ENCODE measurements at places on chromosomes 3 and 15.

GRCh38 chr3:111577798-111578685 is 17.1 kb downstream of the ZBED2 start:
- DNase-seq: peak; percentile 87

DNA sequence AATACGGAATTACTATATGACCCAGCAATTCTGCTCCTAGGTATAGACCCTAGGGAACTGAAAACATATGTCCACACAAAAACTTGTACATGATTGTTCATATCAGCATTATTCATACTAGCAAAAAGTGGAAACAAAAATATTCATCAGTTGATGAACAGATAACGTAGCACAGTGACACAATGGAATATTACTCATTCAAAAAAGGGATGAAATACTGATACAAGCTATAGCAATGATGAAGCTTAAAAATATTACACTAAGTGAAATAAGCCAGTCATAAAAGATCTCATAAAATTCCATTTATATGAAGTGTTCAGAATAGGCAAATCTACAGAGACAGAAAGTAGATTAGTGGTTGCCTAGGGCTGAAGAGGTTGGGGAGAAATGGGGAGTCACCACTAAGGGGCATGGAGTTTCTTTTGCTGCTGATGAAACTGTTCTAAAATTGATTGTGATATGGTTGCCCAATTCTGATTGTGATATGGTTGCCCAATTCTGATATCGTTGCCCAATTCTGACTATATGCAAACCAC is 10.5 kb downstream of the C15orf61 start:
- DNase-seq: peak; percentile 91

DNA sequence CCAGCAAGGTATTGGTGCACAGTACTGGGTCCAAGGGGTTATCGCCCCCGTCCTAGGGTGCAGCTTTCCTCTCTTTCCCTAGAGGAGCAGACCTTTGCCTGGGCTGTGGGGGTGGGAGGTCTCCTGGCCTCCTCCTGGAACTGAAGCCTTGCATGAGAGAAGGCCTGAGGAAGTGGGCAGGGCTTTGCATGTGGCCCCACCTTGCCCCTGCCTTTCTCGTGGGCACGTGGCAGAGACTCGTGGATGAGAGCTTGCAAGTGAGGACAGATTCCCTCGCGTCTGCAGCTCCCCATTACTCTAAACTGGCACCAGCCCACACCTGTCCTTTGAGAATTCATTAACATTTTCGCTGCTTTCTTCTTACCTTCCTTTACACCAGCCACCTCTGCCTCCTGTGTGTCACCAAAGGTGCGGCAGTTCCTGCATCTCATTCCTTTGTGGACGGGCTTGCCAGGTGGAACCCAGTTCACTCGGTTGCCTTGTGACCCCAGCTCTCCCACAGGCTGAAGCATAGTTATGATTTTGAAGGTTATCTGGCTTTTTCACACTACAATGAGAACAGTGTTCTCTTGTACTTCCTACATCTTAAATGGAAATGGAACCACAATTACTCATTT is 40.9 kb upstream of the NR2C2 start:
- no peak for DNase-seq

GRCh38 chr3:129829640-129830039 is 63.9 kb downstream of the TMCC1 start:
- peak; percentile 90 for DNase-seq

DNA sequence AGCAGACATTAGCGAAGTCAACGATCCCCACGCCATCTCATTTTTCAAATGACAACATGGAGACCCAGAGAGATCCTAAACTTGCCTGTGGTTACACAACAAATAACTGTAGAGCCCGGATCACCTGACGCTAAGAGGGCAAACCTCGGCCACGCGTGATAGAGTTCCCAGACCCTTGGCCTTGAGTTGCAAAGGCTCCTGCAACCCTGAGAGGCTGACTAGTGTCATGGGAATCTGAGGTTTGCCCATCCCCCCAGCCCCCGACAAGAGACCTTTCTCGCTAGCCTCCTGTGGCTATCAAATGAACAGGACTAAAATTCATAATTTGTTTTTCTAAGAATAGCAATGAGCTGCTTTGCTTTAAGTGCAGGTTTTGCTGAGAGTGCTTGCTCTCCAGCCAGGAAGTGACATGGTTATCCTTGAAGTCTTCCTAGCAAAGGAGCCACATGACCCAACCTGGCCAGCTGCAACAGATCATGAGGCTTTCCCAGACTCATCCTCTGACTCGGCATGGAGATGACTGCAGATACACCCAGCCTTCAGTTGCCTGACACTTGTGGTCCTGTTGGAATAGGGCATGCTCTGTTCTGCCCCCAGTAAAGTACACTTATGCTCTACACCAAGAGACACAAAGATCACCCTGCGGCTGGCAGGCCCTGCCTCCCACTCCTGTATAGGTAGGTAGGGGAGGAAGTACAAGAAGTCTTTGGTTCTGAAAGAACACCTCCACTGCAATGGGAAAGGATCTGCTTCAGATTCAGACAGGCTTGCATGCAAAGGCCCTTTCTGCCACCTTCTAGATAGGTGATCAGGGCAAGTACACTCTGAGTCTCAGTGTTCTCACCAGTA is 36.0 kb downstream of the MCF2L2 start:
- no peak for DNase-seq

GRCh38 chr3:168722091-168722490 is 626.4 kb upstream of the GOLIM4 start:
- DNase-seq: no peak

GRCh38 chr3:161406594-161407555 is 35.6 kb upstream of the SPTSSB start:
- DNase-seq: no peak

DNA sequence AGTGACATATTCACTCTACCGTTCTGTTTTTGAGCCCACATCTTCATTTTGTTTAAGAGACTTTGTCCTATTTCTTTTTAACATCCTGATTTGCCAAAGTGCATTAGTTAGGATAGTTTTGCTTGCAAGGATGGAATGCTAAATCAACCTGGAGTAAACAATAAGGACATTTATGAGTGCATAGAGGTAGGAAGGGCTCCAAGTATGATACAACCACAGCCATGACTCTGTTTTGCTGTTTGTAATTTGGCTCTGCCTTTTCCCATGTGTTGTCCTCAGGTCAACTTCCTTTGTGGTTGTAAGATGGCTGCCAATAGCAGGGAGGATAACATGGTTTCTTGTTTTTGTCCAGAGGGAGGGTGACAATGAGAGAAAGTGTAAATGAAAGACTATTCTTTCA is 66.4 kb upstream of the GOLIM4 start:
- DNase-seq: no peak

Measured in EL (cell line).